Bronchus fibroblast of lung (primary cell): ENCODE measurements at places on chromosomes 1 and 21. TPM values are rescaled to one million over a fixed set of nuclear protein-coding genes. Genes with fewer than 3 reads are reported as not detected.

The FCGR1A gene
- total RNA-seq: not detected in 2 replicates

The COL9A2 gene
- 4.9 and 5.6 TPM in 2 replicates for total RNA-seq

The FCRLB gene
- total RNA-seq: 2.1 and 2.4 TPM in 2 replicates

The CELA3B gene
- not detected in 2 replicates for total RNA-seq

The KLHDC7A gene
- not detected in 2 replicates for total RNA-seq

The CA14 gene
- not detected in 2 replicates for total RNA-seq

The ASCL5 gene
- total RNA-seq: under 0.01 TPM in 1 of 2 replicates, not detected in the other

The SEC16B gene
- total RNA-seq: 3.4 and 4.0 TPM in 2 replicates

The TMEM200B gene
- total RNA-seq: 17.1 and 19.7 TPM in 2 replicates

The MUL1 gene
- total RNA-seq: 22.7 and 24.1 TPM in 2 replicates

The INPP5B gene
- 14.8 and 20.4 TPM in 2 replicates for total RNA-seq

The PTGS2 gene
- total RNA-seq: 0.17 and 0.45 TPM in 2 replicates

The CYP4X1 gene
- total RNA-seq: under 0.01 TPM in 1 of 2 replicates, not detected in the other

The PLA2G4A gene
- total RNA-seq: 1.9 and 2.0 TPM in 2 replicates

The TNFRSF8 gene
- not detected in 2 replicates for total RNA-seq

The PRRX1 gene
- total RNA-seq: 57.8 and 78.7 TPM in 2 replicates

The FCRL5 gene
- not detected in 2 replicates for total RNA-seq

The TNFRSF18 gene
- total RNA-seq: 0.34 TPM in 1 of 2 replicates, not detected in the other

The MIXL1 gene
- total RNA-seq: not detected in 2 replicates

The CELF3 gene
- not detected in 2 replicates for total RNA-seq

The LINGO4 gene
- not detected in 2 replicates for total RNA-seq

The TNNI3K gene
- total RNA-seq: not detected in 2 replicates
